ENCODE measurements at places on chromosomes 11 and 22.

GRCh38 chr11:109734566-109734965, 312.6 kb downstream of the C11orf87 start:
- DNase-seq, result no peak

- DNase-seq, result peak; percentile 70
Observed at GRCh38 chr11:8033305-8034105, 46.4 kb downstream of the EIF3F start.

DNA sequence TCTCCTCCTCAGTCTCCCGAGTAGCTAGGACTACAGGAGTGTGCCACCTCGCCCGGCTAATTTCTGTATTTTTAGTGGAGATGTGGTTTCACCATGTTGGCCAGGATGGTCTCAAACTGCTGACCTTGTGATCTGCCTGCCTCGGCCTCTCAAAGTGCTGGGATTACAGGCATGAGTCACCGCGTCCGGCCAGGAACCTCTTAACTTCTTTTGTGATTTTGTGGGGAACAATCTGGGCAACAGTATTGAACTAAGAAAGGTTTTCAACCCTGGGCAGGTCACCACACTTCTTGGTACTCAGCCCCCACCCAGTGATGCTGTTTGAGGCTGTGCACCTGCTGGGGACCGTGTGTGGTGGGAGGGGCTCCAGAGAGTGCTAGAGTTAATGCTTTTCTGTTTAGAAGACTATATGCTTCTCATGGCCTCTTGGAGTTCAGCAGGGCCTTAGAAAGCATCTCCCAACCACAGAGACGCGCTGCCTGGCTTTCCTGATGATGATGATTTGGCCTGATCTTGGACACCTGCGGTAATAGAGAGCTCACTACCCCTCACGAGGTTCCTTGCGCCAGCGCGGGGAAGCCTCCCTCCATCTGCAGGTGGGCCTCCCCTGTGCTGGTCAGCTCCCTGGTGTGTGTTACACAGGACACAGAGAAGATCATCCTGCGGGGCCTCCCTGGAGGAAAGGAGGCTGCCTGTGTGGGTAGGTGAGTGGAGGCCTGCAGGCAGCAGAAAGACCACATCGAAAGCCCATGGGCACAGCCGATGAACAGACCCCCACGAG, 1.2 kb downstream of the DENND6B start:
- no peak for DNase-seq

DNA sequence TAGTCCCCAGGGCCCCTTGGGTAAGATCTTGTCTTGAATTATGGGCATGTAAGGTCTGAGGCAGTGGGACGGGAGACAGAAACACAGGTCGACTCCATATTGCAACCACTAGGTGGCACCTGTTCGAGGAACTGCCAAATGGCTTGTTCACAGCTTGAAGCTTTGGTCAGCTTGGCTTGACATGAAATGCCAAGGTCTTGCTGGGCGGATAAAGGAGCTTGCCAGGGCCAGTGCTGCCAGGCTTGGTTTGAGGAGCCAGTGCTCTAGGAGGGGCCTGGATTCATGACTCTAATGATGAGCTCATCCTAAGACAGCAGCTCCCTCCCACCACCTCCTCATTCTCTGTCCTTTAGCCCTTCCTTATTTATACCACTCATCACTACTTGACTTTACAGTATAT, 11.9 kb upstream of the NRIP3 start:
- DNase-seq, result peak; percentile 61

GRCh38 chr22:19859861-19860510, 5.3 kb upstream of the GNB1L start:
- no peak for DNase-seq

DNA sequence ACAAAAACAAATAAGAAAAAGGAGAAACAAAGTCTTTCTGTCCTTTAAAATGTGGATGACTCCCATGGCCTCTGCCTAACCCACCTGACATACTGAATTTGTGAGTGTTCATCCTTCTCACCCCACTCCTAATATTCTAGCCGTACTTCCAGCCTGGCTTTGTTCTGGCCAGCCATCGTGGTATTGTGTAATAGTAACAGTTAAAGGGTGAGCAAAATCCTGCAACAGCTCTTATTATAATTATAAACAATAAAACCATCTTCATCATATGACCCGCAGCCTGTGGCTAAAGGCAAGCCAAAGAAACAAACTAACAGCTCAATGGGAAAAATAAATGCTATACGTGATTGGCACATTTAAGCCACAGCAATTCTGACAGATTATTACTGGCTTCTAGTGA, 721.6 kb upstream of the TENM4 start:
- no peak for DNase-seq

- no peak for DNase-seq
Observed at GRCh38 chr22:45564349-45565030, 61.8 kb downstream of the FBLN1 start.

DNA sequence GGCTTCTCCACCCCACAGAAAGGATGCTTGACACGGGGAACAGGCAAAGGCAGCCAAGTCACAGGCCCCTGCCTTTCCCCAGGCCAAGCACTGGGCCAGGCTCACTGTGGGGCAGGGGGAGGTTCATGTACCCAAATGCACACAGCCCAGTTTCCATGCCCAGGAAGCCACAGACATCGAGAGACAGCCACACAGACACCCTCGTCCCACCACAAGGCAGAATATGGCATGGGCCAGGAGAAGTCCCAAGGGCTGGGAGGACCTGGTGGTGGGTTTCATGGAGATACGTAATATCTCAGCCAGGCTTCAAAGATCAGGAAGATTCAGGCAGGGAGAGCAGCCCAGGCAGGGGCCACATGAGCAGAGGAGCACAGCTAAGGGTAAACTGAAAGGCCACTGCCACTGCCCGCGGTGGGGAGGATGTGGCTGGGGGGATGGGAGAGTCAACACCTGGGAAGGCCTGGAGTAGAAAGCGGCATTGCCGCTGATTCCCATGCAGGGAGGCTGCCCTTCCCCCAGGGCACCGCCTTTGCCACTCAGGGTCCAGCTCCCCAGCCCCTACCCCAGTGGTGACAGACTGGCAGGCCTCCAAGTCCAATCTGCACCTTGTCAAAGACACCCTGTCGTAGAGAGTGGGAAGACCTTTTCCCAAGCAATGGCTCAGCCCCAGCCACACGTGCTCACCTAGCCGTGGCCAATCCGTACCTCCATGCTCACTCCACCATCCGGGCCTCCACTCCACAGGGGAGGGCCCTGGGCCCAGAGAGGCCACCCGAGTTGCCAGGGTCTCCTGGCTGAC, 2.4 kb upstream of the MFNG start:
- DNase-seq, result no peak

- no peak for DNase-seq
Observed at GRCh38 chr22:42418811-42419242, 13.4 kb downstream of the NFAM1 start.

GRCh38 chr22:46079861-46080821, 70.2 kb upstream of the PPARA start:
- DNase-seq, result no peak

DNA sequence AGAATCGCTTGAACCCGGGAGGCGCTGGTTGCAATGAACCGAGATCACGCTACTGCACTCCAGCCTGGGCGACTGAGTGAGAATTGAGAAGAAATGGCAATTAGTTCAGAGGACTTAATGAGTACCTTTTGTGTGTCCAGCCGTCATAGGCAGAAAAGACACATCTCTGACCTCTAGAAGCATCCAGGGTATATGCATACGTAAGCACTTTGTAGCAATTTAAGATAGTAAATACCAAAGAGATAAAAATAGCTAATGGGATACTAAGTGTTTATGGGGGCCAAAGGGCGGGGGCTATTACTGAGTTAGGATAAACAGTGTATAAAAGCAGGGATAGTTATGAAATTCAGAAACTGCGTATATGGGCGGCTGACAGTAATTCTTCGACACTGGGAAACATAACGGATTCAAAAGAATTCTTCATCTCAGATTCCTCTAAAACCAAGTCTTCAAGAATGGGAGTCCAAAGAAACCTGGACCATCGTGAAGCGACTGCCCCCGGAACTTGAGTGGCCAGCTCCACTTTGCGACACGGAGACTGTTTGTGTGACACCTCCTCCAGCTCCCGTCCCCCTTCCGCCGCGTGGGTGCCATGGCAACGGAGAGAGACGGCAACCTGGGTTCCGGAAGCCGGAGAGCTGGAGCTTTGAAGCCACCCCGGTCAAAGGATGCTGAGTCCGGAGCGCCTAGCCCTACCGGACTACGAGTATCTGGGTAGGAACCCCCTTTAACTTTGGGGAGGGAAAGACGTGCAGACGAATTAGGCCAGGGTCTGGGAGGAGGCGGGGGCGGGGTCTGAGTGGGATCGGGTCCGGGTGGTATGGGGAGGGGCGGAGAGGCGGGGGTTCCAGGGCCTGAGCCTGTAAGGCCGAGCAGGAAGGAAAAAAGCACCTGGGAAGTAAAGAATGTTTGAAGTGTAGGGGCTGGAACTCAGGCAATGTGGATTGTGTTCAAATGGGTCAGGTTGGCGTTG, at the start of gene CSTPP1:
Gene CSTPP1, plus strand, starts transcription at position 624 of the 973 bp plus-strand sequence. Its CDS starts 45 bp downstream, at position 669.
- peak; percentile 96 for DNase-seq

- peak; percentile 54 for DNase-seq
Observed at GRCh38 chr11:114059984-114060391, 477 bp downstream of the ZBTB16 start.

DNA sequence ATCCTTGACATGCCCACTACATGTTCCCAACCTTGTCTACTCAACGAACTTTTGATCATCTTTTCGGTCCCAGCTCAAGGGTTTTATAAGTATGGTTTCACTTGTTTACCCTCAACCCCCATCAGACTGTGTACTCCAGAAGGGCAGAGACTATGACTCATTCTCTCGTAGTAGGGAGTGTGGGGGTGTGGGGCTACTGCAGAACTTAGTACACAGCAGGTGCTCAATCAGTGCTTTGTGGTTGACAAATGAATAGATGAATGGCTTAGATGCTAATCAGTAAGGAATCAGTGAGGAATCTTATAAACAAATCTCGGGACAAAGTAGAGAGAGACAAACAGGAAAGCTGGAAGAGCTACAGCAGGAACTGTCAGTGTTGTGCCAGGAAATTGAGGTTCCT, 151.7 kb upstream of the PLET1 start:
- DNase-seq, result no peak

DNA sequence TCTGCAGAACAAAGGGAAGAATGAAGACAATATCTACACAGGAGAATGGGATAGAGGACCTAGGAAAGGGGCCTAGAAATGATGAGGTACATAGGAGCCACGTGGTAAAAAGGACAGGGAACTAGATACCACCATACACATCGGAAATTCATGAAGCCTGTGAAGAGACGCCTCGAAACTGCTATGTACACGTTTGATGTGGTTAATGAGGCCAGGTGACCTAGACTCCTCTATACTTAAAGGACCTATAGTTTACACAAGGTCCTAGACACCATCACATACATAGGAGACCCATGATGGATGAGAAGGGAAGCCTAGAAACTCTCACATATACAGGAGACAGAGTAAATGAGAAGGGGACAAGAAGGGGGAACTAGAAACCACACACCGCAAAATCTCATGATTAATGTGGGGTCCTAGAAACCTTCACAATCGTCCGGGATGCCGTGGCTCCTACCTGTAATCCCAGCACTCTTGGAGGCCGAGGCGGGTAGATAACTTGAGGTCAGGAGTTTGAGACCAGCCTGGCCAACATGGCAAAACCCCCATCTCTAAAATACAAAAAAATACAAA, 23.8 kb downstream of the RHBDD3 start:
- no peak for DNase-seq

GRCh38 chr11:76335842-76336241, 45.1 kb downstream of the THAP12 start:
- no peak for DNase-seq

DNA sequence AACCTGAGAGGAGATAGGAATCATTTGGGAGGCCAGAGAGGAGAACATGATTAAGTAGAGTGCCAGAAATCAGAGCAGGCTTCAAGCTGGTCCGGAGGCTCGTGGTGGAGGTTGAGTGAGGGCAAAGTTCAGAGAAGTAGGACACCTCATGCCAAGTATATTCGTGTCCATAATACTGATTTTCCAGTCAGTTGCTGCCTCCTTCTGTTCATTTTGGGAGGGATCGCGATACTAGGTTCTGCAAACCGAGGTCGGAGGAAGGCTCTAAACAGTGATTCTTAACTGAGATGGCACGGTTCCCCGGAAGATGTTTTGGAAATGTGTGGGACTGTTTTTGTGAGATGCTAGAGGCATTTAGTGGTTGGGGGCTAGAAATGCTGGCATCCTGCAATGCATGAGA, 13.6 kb upstream of the CD3E start:
- no peak for DNase-seq

DNA sequence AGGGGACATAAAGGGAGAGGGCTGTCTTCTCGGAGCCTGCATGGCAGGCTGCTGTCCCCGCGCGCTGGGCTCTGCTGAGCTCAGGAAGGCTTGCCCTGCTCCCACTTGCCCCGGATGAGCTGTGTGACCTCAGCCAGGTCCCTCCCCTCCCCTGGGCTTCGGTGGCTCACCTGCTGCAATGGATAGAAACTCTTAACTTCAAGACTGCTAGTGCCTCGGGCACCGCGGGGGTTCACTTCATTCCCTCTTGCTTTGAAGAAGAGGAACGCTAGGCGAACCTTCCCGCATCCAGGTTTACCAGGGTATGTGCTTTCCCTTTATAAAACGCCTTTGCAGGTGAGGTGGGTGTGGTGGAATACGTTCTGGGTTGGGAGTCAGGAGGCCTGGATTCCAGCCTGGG, 115.0 kb downstream of the PHF21B start:
- DNase-seq, result no peak

DNA sequence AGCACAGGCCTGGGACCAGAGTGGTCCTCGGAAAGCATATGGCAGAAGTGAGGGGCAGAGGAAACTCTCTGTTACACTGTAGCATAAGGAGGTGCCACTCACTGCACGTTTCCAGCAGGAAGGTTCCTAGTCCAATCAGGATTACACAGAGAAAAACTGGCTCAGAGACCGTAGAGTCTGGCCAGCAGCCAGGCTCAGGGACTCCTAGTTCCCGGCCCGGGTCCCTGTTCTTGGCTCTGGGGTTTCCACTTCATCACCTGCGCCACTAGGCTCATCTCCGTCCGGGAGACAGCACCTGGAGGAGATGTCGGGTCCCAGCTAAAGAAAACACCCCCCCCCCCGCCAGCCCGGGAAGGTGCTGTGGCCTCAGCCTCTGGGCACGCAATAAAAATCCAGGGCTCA, 1.1 kb downstream of the TTLL12 start:
- peak; percentile 50 for DNase-seq

GRCh38 chr11:73143126-73143838, 1.2 kb upstream of the FCHSD2 start:
- DNase-seq, result no peak

- no peak for DNase-seq
Observed at GRCh38 chr11:91365986-91366585, 858.5 kb upstream of the FAT3 start.

DNA sequence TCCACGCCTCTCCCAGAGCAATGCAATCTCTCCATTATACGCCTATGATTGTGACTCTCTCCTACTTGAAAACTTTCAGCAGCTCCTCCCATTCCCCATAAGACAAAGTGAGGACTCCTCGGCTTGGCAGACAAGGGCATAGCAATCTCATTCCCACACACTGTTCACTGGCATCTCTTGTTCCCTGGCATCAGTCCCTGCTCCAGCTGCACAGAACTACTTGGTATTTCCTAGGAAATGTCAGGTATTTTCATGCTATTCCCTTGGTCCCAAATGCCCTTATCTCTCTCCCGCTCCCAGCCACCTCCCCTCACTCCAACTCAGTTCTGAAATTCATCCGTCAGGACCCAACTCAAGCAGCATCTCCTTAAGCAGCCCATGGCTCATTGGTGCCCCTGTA, 28.4 kb downstream of the TMPRSS5 start:
- no peak for DNase-seq

Measured in activated T-cell treated with anti-CD3 and anti-CD28 coated beads, Interleukin-2, amount 50 U/mL, for 24 hours (primary cell).